ENCODE measurements at places on chromosomes 7 and 10.

GRCh38 chr7:96675548-96675947 is 34.1 kb downstream of the SEM1 start:
- no peak for DNase-seq

GRCh38 chr10:110499796-110500514 is 2.2 kb downstream of the DUSP5 start:
- no peak for DNase-seq

DNA sequence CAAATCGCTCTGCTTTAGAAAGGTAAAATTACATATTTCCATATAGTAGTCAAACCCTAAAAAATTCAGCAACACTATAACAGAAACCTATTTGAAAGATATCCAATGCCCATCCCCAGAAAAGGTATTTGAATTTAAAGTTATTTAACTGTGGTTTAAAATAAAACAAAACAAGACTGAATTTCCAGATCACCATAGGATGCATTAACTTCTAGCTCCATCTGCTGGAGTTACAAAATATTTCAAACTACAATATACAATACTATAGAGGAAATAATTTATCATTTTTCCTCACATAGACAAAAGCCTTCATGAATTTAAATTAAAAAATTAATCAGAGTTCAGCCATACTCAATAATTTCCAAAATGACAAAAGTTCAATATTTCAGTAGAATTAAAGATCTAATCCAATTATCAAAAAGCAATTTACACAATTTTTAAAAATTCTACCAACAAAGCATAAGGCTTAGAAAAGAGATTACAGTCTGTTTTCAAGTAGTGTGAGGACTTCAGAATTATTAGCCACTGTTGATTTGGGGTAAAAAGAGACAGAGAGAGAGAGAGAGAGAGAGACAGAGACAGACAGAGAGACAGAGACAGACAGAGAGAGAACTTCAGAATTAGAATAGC is 75.9 kb downstream of the LMBR1 start:
- DNase-seq, result no peak

DNA sequence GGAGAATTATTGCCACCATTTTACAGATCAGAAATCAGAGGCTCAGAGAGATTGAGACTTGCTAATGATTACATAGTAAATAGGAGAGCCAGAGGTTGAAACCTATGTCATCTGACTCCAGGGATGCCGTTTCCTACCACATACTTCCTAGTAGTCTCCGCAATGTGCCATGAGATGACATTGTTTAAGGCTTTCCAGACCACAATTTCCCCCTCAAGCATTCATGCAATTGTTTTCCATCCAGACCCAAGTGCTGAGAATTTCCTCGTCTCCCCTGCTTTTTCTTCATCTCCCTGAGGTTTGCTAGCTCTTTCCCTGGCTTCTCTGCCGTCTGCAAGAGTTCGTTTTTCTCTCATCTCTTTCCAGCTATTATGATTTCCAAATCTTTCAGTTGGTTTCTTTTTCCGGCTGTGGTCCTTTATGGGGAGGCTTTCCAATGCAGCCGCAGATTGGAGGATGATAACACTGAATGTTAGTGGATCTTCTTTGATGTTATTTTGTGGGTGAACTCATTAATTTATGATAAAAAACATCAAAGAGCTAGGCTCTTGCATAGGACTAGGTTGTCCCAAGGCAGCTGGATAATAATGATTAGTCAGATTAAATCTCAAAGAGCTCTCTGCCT is 6.9 kb upstream of the GOLGA7B start:
- DNase-seq, result no peak

GRCh38 chr7:79854621-79855020 is 280.0 kb upstream of the GNAI1 start:
- no peak for DNase-seq

- no peak for DNase-seq
These were observed 80.4 kb upstream of the NRP1 start for GRCh38 chr10:33414841-33415240.

- DNase-seq, result no peak
These were observed 18.5 kb downstream of the TMEM72 start for GRCh38 chr10:44929356-44930255.

GRCh38 chr10:32005050-32005449 is 51.2 kb downstream of the KIF5B start:
- DNase-seq, result no peak

GRCh38 chr10:18523025-18523424 is 128.4 kb downstream of the NSUN6 start:
- no peak for DNase-seq

- no peak for DNase-seq
These were observed 30.0 kb upstream of the TRIL start for GRCh38 chr7:28988091-28988490.

- no peak for DNase-seq
These were observed 17.7 kb downstream of the SOSTDC1 start for GRCh38 chr7:16447876-16448275.

Measured in ovary (tissue), 10 donors.